ENCODE measurements at places on chromosomes 12 and 14.
A peak's percentile ranks its signal among the peaks of the same experiment; 100 is the strongest.

DNA sequence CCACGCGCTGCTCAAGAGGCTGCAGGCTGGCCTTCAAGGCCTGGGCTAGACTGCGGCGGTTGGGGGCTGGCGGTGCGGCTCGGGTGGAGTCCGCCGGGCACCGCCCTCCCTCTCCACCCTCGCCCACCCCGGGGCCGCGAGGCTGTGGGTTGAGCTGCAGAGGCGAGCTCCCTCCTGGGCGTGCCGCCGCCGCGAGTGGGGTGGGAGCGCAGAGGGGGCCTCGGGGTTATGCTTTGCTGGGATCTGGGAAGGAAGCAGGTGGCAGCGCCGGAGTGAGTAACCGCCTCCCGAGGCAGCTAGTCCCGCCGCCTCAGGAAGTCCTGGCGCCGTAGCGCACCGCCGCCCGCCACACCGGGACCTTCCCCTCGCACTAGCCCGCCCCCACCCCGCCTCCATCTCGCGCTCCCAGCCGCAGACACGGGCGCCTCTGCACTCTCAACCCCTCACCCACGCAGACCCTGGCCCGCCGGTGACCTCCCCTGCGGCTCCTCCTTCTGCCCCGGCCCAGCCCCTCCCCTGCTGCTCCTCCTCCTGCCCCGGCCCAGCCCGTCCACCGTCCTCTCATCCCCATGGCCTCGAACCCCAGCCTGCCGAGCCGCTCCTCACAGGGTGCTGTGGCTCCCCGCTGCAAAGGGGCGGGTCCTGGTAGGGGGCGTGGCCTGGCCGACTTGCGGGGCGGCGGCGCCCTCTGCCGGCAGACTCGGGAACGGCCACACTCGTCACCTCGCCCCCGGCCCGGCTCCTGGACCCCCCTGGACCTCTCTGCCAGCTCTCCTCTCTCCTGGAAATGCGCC is 16.6 kb downstream of the TAMALIN start:
- DNase-seq, result peak; percentile 86

- no peak for DNase-seq
Observed at GRCh38 chr14:85947461-85948139, 417.7 kb downstream of the FLRT2 start.

- no peak for DNase-seq
Observed at GRCh38 chr14:100212476-100213333, 26.2 kb upstream of the YY1 start.

- DNase-seq, result no peak
Observed at GRCh38 chr12:47189728-47190127, 110.0 kb upstream of the AMIGO2 start.

DNA sequence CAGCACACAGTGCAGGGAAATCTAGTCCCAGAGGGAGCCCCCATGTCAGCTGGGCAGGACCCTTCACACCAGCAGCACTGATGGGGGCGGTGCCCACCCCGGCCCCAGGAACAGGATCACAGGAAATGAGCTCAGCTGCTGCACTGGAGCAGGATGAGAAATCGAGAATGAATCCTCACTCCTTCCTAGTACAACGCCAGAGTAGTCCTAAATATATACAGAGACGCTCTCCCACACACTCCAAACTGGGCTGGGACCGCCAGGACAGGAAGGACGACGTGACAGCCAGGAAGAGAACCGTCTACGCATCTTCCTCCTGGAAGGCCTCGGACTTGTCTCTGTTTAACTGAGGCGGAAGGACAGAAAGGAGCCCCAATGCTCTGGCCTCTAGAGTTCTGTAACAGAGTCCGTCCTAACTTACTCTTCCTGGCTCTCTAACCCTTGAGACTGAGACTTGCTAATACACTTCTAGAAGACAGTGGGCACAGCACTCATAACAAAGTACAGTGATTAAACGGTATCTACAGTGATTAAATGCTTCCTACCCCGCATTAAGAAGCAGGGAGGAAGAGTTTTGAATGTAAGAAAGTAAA is 33.4 kb downstream of the CDC42BPB start:
- DNase-seq, result no peak

DNA sequence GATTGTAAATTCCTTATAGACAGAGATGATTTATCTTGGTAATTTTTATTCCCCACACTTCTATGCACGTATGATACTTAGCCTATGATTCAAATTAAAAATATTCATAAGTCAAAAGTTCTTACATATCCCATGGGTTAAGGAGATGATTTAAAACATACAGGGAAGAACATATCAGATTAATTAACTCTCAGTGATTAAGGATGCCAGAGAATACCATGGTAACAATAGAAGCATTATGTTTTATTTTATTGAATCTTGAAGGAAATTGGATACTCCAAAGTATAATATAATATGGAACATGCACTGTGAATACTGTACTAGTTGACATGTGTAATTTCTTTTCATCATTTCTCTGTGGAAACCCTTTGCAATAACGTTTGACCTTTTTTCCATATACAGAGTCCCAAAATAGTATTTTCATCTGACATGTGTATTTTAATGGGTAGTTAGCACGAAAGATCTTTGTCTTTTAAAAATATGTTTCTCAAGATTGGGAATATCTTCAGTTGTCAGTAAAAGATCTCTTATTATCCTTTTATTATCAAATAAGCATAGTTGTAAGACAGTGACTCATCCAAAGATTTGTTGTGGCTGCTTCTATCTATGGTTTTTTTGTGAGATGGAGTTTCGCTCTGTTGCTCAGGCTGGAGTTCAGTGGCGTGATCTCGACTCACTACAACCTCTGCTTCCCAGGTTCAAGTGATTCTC is 166.7 kb downstream of the RAD51B start:
- no peak for DNase-seq

- DNase-seq, result no peak
Observed at GRCh38 chr14:99505089-99505488, 23.9 kb downstream of the CCNK start.

DNA sequence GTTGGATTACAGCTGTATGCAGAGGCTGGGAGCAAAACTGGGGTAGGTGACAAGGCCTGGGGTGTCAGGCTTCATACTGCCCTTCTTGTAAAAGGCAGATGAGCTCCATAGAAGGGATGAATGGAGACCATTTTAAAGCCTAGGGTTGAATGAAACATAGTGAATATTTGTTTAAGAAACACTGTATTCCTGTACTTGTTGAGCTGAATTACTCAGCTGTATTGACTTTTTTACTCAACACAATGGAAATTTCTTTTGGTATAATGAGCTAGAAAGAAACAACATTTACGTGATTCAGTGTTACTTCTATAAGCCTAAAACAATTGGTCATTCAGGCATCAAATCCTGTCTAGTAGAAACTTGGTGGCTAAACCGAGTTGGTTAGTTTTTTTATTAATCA is 14.1 kb downstream of the ATP6V0A2 start:
- DNase-seq, result no peak

DNA sequence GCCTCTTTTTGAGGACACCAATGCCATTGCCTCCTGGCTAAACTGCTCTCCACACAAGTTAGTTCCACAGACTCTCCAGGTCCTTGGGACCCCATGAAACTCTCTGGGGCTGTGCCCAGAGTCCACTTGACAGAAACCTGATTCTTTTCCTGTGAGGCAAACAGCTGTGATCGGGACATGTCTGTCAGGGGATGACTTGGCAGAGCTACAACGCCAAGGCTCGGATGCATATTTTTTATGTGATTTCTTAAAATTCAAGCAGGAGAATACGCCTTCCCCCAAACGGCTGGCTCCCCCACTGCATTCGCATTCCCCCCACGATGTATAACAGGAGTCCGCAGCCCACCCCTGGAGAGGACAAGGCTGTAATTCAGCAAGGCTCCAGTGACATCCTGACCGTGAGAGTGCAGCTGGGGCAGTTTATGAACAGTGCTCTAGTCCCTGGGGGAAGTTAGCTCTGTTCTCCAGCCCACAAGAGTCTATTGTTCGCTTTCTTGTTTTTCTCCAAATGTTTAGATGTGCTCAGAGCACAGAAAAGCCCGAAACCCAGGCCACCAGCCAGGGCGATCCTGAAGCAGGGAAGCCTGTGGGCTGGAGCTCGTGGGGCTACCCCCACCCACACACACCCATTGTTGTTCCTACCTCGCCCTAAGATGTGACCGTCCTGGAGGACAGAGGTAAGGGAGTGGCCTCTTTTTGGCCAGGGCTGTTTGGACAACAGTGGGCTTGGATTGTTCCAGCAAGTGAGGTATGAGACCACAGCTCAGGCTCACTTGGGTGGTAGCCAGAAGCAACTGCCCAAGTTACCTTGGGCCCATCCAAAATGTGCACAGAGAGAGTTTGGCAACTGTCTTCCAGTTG is 159.5 kb downstream of the ZFP36L1 start:
- DNase-seq, result peak; percentile 61

DNA sequence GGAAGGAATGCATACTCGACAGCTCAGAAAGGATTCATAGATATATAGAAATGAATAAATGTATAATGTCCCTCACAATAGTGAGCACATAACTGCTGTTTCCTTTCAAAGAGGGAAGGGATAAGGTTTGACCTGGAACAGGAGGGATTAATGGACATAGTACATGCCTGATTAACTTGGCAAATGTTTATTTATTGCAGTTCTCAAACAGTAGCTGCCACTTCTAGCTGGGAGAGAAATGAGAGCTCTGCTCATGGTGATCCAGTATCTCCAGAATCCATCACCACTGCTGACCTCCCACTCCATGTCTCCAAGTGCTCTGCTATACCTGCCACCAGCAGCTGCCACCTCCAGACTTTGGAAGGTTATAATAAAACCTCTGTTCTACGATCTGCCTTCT is 108.1 kb downstream of the LRIG3 start:
- no peak for DNase-seq

DNA sequence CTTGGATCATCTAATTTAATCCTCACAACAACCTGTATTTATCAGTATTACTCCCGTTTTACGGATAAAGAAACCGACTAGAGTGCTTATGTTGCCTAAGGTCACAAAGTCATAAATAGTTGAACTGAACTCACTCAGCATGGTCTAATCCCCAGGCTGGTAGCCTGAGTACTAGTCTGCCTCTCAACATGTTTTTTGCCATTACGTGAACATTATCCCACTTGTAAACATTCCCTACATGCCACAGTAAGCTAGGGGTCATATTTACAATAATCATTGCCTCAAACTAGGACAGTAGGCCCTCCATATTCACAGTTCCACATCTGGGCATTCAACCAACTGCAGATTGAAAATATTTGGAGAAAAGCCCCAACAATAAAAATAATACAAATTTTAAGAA is 12.1 kb downstream of the SNRPF start:
- no peak for DNase-seq

DNA sequence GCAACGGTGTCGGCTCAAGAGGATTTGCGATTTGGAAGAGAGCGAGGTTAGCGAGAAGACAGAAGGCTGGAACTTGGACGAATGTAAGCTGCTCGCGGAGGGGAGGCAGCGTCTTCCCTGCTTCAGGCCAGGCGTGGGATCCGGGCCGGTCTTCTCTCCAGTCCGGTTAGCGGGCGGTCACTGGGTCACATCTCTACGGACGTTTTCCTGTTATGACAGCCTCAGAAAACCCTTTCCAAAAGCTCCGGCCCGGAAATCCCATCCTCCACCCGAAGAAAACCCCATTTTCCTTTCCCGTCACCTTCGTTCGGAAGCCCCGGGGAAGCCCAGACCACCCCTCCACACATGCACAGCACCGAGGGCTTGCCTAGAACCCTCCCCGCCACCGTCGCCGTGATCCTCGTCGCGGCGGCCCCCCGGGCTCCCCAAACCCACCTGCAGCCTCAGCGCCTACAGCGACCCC is 268 bp downstream of the NDUFB1 start:
- no peak for DNase-seq

DNA sequence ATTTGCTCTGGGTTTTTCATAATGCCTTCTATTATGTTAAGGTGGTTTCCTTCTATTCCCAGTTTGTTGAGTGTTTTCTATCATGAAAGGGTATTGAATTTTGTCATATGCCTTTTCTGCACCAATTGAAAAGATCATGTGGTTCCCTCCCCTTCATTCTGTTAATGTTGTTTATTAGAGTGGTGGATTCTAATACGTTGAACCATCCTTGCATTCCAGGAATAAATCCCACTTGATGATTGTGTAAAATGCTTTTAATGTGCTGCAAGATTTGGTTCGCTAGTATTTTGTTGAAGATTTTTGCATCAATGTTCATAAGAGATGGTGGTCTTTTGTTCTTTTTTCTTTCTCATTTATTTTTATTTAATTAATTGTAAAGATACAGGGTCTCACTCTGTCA is 55.2 kb downstream of the ATP23 start:
- DNase-seq, result no peak

GRCh38 chr12:111368291-111368787 is 556 bp downstream of the PHETA1 start:
- no peak for DNase-seq

DNA sequence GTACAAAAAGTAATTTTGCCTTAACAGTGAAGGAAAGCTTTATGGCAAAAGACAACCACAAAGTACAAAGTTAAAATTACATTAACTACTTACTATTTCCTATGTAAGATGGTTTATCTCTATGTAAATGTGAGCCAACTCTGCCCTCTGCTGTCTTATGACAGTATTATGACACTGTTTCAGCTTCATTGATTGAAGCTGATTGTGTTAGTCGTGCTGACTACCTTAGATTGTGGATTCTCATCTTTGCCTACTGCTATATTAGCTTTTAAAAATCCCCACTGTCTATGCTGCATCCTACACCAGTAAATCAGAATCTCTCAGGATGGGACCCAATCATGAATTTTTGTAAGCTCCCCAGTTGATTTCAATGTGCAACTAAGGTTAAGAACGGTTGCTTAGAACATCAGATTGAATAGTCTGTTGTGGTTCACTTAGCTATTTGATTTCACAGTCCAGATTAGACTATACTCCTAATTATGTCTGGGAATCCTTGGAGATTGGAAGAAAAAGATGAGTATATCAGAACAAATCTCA is 12.2 kb upstream of the SPTB start:
- peak; percentile 8 for DNase-seq

- no peak for DNase-seq
Observed at GRCh38 chr12:31813305-31813704, 84.5 kb upstream of the AMN1 start.

- no peak for DNase-seq
Observed at GRCh38 chr12:40560848-40561247, 131.4 kb upstream of the CNTN1 start.

GRCh38 chr14:99188731-99189191 is 83.2 kb downstream of the BCL11B start:
- DNase-seq, result no peak
